ENCODE measurements at places on chromosomes 12 and 14.
A peak's percentile ranks its signal among the peaks of the same experiment; 100 is the strongest.

- DNase-seq, result no peak
Measured at GRCh38 chr12:25830456-25830855, 128.0 kb upstream of the RASSF8 start.

DNA sequence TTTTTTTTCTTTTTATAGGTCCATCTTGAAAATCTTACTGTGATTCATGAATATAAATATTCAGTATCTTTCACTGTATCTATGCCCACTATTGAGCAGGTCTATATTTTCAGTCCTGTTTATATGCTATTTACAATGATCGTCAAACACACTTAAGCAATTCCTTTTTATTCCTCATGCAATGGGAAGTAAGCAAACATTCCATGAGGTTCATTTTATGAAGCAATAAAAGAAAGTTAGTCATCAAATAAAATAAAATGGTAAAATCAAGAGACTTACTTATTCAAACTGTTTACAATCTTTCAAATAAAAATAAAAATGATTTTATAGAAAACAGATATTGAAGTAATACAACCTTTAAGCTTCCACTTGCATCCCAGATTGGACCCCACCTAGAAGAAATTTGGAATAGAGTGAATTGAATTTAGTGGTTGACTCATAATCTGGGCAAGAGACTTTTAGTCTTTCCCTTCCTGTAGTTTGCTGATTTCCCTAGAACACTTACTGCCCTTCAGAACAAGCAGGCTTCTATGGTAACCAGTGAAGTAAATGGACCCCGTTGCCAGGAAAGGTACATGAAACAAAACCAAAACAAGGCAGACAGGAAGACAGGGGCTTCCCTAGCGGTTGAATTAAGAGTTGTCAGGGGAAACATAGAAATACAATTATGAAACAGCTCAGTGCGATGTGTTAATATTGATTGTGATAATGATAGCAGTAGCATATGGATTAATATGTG lies 241.0 kb upstream of the ATP2B1 start:
- no peak for DNase-seq

DNA sequence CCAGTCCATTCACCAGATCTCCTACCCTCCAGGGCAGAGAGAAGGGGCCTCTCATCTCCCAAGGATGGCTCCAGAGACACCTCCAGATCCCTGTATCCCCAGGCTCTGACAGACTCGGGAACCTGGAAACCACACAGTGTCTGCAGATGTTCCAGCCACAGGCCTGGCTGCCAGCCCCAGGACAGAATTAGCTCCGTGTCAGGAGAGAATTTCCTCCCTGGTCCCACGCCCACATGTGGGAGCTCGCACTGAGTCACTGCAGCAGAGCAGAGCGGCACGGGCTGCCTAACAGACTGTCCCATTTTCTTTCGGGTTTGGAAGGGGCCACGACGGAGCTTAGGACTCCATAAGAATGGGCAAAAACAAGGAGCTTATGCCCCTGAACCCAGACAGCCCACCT lies 33.6 kb downstream of the CMKLR1 start:
- no peak for DNase-seq

GRCh38 chr12:52148464-52149181 lies 43.2 kb downstream of the KRT80 start:
- DNase-seq, result no peak

DNA sequence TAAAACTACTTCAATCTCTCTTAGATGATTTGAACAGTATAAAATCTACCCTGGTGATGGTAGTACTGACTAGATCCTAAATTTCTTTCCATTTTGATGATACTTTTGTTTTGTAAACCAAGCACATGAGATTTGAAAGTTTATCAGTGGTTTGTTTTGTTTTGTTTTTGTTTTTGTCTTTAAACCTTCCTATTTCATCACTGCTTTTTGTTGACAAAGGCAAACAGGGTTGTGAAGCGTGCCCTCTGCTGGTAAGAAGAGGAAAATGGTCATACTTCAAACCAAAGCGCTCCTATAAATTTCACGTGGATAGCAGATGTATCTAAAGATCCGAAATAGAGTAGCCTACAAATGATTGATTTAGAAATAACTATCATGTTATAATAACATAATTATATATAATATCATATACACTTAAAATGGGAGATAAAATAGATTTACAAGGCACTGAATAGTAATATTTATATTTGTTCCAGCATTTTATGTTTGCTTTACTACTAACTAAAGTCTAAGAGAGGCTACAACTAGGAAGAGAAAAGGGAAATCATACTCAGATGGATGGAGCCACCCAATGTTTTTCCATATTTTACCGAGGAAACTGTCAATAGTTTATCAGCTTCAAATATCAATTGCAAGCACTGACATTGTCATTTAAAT lies 254.0 kb upstream of the USP15 start:
- DNase-seq, result no peak

DNA sequence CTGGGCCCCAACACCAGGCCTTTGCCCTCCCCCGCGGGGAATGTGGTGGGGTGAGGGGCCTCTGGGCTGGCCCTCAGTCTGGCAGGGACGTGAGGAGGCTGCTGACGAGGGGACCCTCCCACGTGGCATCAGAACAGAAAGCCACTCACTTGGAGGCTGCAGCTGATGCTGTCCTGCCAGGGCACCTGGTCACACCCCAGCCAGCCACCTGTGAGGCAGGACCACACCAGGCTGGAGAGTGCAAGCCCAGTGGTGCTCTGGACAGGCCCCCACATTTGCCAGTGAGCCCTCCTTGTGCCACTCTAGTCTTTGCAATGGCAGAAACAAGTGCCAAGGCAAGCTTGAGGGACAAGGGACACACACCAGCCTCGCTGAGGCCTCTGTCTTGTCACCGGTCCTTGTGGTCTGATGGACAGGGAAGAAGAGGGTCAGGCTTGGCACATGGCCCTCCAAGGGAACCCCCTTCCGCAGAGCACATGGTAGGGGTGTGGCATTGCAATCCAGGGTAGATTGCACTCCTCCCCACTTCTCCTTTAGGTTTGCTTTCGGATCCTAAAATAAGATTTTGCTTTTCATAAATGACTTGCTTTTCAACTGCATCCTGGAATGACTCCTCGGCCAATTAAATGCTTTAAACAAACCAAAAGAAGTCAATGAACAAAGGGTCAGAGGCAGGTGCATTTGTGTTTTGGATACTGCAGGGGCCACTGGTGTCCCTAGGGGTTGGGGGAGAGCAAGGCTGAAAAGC lies 53.7 kb downstream of the CCDC88C start:
- peak; percentile 33 for DNase-seq

- no peak for DNase-seq
Measured at GRCh38 chr12:93738199-93739058, 61.3 kb downstream of the CRADD start.

GRCh38 chr12:49287876-49288275 lies 7.1 kb upstream of the PRPH start:
- no peak for DNase-seq

DNA sequence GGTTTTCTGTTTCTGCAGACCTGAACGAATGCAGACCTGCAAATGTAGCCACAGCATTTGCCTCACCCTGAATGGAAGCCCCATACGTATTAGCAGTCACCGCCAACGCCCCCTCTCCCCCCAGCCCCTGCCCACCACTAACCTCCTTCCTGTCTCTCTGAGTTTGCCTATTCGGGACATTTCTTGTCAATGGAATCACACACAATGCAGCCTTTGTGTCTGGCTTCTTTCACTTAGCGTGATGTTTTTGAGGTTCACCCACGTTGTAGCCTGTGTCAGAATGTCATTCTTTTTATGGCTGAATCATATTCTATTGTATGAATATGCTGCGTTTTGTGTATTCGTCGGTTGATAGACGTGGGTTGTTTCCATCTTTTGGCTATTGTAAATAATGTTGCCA lies 178.6 kb downstream of the AACS start:
- DNase-seq, result no peak

DNA sequence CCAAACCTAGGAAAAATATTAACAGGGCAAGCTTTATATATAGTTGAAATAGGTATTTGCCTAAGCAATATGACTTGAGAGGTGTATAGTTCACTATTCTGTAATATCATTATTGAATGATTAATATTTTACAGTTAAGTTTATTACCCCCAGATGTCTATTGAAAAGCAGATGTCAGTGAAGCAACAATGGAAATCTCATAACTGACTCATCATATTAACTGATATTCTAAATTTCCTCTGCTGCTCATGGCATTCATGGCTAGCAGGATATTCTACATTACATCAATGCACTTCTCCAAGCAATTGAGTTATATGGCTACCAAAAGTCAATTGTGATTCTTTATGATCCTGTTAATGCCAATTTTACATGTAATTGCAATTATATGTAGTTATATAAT lies 9.7 kb upstream of the MAGOHB start:
- no peak for DNase-seq

GRCh38 chr14:70602254-70602653 lies 1.8 kb upstream of the MED6 start:
- DNase-seq, result no peak

GRCh38 chr12:43937947-43938346 lies 102.1 kb downstream of the TMEM117 start:
- DNase-seq, result no peak

- peak; percentile 52 for DNase-seq
Measured at GRCh38 chr14:24398653-24399446, at the start of gene NYNRIN. Gene NYNRIN, plus strand, starts transcription at chr14:24399003. Its CDS starts 244 bp downstream, at chr14:24399247.

DNA sequence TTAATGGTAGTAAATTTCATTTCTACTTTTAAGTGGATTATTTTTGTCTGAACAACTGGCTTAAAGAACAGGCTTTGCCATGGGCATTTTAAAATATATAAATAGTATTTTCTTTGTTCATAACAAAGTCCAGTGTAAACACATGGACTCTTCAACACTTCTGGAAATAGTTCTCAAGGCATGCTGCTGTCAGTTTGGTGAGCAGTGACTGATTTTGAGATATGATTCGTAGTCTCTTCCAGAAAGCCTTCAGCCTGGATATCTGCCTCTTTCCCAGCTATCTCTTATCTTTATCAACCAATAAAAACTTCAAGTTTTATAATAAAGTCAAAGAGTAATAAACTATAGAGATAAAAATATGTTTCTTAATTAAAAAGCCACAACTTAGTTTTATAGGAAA lies 110.7 kb downstream of the NAV3 start:
- DNase-seq, result no peak

GRCh38 chr14:31582286-31582691 lies 21.1 kb downstream of the NUBPL start:
- no peak for DNase-seq

GRCh38 chr14:75338398-75338797 lies 59.8 kb downstream of the FOS start:
- no peak for DNase-seq

DNA sequence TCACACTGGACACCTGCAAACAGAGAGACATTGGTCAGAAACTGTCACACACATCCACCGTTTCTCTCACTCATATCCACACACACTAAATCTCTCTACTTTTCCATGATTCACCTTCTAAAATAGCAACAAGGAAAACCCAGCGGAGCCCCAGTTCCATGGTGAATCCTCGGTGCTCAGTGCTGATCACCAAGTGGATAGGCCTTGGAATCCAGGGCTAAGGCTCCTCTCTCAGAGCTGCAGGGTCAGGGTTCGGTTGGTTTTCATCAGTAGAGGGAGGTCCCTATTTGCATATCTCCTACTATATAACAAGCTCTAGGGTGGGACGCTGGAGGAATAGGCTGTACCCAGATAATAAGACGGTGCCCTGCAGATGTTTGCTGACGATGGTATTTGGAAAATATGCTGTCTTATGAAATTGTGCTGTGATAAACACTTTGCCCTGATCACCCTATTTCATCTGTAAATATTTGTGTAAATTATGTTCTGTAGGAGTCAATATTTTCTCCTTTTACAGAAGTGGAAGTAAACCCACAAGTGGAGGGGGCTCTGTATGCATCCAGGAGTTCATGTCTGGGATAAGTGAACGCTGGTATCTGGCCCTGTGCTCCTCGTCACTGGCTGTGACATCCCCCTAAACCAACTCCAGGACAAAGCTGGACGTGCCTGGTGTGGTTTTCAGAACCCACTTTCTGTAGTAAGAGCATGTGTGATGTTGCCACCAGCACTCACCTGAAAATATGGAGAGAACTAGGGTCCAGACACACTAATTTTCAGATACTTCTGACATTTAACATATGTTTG lies 709.2 kb downstream of the TMEM121 start:
- no peak for DNase-seq

GRCh38 chr14:32802295-32802694 lies 136.4 kb upstream of the NPAS3 start:
- DNase-seq, result no peak

DNA sequence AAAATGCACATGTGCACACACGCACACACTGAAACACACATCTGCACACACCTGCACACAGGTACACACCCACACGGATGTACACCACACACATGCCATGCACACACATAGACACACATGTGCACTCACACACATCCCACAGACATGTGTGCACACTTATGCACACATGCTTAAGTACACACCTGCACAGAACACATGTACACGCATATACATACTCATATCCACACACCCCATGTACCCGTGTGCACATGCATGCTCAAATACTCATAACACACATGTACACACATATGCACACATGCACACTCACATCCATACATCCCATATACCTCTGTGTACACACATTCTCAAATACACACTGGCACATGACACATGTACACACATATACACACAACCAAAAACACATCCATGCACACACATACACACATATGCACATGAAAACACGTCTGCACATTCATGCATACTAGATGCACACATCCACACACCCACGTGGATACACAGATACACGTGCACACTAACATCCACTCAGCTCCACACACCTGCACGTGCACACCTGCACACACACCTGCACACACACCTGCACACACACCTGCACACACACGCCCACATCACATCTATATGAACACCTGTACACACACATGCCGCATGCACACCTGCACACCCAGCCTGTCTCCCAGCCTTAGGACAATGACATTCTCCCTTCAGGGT lies 336.7 kb downstream of the ADGRD1 start:
- DNase-seq, result peak; percentile 19

DNA sequence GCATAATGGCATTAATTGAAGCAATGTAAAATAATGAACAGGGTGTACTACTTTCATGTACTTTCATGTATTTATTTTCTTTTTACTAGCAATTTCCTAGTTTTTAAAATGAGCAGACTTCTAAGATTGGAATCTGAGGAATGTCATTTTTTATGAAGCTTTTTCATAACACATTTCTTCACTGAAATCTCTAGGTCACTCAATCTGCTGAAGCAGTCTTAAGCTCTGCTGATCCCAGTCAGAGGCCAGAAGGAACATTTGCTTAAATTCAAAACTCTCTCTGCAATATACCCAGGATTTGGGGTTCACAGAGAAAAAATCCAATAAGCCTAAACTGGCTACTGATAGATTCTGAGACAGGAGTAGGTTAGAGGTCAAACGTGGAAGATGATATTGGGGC lies 73.6 kb upstream of the CNTN1 start:
- no peak for DNase-seq

GRCh38 chr12:20716985-20717384 lies 21.9 kb downstream of the SLCO1C1 start:
- no peak for DNase-seq

GRCh38 chr14:71317385-71318096 lies 410.3 kb downstream of the PCNX1 start:
- DNase-seq, result no peak
